Hepatic stellate cell (primary cell): ENCODE measurements at places on chromosomes 2 and 18.

GRCh38 chr18:52008330-52008729 is 331.7 kb upstream of the DCC start:
- DNase-seq = no peak

DNA sequence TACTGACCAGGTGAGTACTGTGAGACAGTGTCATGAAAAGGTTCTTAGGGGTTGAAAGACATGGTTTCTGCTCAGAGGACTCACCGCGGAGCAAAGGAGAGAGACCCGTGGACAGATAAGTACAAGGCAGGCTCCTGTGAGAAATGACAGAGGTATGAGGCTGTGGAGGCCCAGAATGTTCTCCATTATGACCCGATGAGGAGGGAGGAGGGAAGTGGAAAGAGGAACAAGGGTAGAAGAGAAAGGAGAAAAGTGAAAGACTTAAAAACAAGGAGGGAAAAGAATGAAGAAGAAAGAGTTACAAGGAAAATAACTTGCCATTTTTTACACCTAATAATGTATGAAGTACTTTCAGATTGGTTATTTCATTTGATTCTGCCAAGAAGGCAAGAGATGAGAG is 29.8 kb downstream of the MAPRE3 start:
- no peak for DNase-seq

DNA sequence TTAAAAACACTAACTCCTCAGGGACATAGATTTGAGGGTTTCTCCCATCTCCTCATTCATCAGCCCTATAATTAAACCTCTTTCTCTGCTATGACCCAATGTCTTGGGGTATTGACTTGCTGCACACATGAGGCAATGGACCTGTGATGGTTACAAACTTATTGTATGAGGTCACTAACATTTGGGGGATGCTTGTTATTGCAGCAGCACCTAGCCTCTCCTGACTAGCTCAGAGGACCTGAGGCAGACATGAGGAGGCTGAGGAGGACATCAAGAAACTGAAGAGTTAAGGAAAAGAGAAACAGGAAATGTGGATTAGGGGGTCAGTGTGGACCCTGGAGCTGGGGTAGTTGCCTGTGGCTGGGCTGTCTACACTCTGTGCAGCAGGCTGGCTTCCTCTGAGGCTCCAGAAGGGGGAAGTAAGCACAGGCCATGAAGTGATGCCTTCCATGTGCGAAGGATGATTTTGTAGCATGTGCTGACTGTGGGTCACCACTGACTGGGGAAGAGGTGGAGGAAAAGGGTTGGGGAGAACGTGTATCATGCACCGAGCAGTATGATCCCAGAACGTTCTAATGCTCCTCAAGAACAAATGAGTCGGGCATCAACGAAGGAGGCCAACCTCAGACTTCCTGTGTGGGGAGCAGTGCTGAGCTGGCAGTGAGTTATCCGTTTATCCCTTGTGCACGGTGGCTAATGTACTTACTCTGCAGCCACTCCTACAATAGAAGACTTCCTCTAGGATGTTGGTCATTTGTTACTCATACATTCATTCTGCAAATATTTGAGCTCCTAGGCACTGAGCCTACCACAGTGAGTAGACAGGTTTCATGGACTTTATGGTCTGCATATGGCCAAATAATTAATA is 42.1 kb upstream of the RFX8 start:
- DNase-seq = peak; percentile 65

DNA sequence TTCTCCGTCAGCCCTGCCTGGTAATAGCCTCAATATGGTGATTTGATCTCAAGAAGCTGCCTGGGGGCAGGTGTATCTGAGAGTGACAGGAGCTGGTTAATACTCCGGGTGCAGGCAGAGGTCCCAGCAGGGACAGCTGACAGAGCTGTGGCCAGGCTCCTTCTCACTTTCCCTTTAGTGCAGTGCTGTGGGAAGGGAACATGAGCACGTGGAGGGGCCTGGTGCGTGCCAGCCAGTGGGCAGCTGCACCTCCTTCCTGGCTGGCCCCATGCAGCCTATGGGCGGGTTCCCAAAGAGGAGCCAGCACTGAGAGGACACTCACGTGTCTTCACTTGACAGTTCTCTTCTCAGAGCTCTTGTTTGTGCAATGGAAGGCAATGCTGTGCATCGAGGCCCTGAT is 9.1 kb downstream of the CNNM4 start:
- no peak for DNase-seq

- DNase-seq = no peak
These were observed 438 bp downstream of the HSPE1 start for GRCh38 chr2:197500503-197501131.

- DNase-seq = no peak
These were observed 85.4 kb downstream of the DYSF start for GRCh38 chr2:71538656-71539265.
